ENCODE measurements at places on chromosomes 13 and 19.

DNA sequence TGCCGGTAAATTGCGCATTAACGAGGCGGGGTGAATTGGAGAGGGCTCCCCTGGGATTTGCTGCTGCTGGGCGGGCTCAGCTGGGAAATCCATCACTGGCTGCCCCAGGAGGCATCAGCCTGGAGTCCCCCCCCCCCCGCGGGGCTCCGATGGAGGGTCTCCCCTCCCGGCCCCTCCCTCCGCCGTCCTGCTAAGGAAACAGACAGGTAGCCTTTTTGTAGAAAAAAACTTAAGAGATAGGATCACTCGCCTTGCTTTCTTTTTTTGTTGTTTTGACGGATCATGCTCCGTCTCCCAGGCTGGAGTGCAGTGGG lies 6.8 kb downstream of the TLE6 start:
- DNase-seq = no peak

DNA sequence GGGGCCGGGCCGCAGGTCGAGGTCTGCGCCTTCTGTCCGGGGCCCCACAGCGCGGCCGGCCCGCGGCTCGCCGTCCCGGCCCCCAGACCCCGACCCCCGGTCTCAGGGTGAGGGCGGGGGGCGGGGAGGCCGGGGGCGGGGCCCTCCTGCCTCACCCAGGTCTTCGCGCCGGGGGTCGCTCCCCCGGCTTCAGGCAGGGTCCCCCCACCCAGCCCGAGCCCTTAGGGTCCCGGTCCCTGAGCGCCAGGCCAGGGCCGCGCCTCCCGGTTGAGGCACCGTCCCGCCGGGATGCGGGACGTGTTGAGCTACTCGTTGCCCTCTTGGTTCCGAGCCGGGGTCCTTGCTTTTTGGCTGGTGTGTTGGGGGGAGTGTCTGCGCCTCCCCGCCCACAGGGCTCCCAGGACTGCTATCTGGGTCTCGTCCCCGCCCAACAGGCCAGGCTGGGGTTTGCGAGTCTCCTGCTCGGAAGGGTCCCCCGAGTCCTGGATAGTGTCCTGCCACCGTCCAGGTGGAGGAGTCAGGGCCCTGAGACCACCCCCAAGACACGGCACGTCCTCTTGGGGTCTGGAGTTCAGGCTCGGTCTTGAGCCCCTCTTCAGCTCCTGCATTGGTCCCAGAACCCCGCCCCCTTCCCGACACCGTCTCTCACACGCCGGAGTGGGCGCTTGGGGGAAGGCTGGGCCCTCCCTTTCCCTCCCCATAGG lies 452 bp downstream of the PIAS4 start:
- DNase-seq = no peak

- DNase-seq = no peak
Measured at GRCh38 chr13:76672420-76672819, 213.8 kb downstream of the KCTD12 start.

GRCh38 chr13:23020246-23020843 lies 160.4 kb upstream of the SGCG start:
- DNase-seq = no peak

- no peak for DNase-seq
Measured at GRCh38 chr13:23845105-23845725, 44.0 kb downstream of the MIPEP start.

- no peak for DNase-seq
Measured at GRCh38 chr13:91079176-91079575, 268.3 kb upstream of the MIR17HG start.

DNA sequence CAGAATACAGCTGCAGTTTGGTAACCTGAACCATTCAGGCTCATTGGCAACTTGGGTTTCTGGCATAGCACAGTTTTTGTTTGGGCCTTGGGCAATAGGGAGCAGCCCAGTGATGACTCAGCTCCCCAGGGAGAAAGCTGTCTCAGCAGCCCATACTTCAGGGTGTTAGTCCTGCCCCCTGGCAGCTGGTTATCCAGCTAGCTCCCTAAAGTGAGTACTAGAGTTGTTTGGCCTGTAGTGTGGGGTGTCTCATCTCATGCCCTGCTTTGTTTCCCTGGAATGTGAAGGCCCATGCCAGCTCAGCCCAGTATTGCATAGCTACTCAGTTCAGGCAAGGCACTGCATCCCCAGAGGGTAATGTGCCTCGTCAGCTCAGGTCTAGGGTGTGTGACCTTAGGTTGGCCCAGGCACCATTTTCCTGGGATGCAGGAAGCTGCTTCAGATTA lies 18.2 kb upstream of the ZNF543 start:
- DNase-seq = no peak

DNA sequence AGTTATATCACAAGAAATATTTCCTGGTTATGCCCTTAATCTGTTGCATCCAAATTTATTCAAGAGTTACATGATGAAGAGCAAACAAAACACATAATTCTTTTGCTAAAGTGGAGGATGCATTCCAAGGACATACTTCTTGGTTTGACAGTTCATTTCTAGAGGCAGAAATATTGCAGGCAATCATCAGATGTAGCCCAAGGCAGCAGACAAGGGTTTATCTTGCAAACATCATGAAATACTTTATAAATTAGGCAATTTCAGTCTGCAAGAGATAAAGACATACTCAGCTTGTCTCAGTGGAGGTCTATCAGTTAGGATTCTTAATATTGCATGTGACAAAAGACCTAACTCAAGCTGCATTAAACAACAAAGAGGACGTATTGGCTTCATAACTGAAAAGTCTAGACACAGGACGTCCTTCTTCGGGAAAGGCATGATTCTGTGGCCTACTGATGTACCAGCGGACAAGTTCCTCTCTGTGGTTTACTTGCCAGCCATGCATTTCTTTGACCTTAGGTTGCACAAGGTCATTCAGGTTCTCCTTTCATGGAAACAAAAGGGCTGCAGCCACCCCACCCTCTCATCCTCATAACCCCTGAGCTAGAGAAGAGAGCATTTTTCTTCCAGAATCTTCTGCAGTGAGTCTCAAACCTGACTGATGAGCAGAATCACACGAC lies 204.1 kb downstream of the KATNAL1 start:
- no peak for DNase-seq

- no peak for DNase-seq
Measured at GRCh38 chr13:73106513-73107178, 47.8 kb downstream of the KLF5 start.

- peak; percentile 75 for DNase-seq
Measured at GRCh38 chr19:10270616-10271394, at the start of gene ICAM1. Gene ICAM1, plus strand, starts transcription at chr19:10271120. Its CDS starts 40 bp downstream, at chr19:10271160.

DNA sequence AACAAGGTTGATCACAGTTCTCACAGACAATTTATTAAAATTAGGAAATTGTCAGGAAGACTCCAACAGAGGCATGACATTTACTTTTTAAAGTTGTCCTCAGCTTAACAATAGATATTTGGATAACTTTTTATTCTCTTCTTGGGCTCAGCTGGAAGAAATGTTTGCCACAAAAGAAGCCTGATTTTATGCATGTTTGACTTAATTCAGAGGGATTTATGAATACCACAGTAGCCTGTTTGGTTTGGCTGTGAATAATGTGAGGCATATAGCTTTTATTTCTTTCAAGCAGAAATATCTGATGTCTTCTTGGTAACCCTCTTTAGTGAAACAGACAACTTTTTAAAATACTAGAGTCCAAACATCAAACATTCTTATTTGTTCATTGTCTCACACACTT lies 1464.5 kb upstream of the SLC10A2 start:
- DNase-seq = no peak

DNA sequence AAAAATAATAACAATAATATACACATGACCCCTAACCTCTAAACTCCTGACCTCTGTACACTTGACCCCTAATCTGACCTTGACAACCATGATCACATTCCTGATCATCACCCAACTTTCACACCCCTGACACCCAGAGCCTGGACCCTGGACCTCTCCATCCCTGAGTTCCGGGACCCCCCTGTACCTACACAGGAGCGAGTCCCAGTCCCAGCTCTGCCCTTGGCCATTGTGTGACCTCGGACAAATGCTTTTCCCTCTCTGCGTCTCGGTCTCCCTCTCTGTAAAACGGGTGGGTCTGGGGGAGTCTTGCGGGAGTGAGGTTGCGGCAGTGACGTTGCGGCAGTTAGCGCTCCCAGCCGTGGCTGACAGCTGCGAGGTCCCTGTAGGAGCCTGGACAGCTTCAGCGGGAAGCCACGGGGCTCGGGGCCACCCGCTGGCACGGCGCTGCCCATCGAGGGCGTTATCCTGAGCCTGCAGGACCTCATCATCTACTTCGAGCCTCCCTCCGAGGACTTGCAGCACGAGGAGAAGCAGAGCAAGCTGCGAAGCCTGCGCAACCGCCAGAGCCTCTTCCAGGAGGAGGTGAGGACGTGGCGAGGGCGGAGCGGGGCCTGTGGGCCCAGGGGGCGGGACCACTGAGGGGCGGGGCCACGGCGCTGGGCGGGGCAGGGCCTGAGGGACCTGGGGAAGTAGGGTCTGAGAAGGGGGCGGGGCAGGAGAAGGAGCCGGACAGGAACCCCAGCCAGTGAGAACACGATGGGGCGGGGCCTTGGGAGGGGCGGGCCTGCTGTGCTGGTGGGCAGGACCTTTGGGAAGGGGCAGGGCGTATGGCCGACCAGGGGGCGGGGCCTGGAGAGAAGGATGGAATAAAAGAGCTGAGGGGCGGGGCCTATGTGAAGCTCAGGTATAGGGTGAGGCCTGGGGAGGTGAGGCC lies 19.2 kb downstream of the RYR1 start:
- no peak for DNase-seq

- DNase-seq = no peak
Measured at GRCh38 chr19:34317311-34317927, 47.6 kb upstream of the GPI start.

- DNase-seq = no peak
Measured at GRCh38 chr13:31952641-31953380, 78.8 kb upstream of the FRY start.

- DNase-seq = no peak
Measured at GRCh38 chr13:51158365-51158764, 47.3 kb upstream of the C13orf42 start.

GRCh38 chr19:15318241-15318691 lies 14.1 kb downstream of the BRD4 start:
- no peak for DNase-seq

DNA sequence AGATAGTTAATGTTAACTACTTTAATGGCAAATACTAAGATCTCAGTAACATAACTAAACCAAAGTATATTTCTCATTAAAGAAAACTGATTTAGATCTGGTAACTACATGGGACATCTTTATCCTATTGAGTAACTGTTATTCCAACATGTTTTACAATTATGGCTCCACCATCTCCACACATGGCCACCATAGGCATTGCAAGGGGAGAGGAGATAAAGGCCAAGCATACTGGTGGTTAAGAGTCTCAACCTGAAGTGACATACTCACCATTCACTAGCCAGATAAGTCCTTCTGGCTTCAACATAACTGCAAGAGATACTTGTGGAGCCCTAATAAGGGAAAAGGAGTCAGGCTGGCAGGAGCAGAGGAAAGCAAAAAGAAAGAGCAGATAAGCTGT lies 1586.4 kb upstream of the SPRY2 start:
- no peak for DNase-seq

- DNase-seq = peak; percentile 53
Measured at GRCh38 chr19:41795031-41795461, 1.3 kb upstream of the CEACAM3 start.

DNA sequence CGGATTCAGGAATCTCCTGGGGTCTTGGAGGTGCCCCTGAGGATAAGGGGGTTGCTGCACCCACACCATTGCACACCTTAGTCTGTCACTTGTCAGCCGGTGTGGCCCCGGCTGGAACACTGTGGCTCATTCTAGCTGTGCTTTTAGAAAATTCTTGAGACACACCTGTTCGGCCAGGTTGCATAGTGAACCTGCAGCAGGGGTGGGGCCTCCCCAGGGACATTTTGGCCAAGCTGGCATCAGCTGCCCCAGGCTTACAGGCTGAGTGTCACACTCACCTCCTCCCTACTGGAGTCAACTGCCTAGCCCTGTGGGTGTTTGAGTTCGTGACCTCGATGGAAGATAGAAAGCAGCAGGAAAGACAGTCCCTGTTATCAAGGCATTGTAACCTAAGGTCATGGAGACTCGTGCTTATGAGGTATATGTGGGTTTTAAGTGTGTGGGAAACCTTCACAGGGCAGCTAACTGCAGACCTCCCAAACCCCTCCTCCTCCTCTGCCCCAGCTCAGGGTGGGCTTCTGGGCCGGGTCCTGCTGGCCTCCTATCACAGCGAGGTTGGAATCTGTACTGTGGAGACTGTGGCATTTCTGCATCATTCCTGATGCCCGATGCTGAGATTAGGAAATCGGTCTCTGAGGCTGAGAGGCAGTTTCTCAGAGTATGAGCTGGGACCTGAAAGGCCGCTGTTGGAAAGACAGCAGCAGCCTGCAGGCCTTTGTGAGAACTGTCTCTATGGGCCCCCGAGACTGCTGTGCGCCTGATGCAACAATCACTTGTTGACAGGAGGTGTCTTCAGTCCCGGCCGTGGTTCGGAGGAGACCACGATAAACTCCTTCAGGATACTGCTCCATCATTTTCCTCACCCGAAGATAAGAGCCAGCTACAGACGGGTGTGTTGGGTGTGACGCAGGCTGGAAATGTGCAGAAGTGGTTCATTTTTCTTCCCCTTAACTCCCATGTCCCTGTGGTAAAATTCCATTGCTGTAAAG lies 72.2 kb downstream of the ATP11A start:
- DNase-seq = no peak

DNA sequence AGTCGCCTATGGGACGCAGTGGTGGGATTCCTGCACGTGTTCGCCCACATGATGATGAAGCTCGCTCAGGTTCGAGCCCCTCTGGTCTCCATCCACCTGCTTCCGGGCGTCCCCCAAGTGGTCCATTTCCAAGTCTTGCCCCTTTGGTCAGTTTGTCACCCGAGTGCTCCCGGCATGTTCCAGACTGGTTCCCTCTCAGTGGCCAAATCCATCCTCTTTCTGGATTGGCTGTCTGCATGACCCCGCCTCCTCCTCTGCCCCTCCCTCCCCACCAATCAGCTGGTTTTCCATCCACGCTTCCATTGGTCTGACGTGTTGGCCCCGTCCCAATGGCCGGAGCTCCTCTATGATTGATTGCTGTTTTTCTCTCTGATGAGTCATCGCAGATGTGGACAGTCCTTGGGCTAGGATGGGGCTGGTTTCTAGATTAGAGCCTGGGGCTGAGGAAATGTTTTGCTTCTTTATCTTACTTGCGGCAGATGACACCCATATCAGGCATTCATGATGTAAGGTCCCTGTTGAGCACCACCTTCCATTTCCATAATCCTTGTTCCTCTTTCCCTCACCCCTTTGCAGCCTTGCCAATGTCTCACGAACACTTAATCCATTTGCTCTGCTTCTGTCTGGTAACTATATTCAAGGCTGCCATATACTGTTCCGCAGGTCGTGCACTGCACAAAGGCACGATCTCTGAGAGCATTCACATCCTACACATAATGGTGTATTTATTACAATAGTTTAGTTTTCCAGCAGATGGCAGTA lies 73.8 kb downstream of the MAP4K1 start:
- no peak for DNase-seq

DNA sequence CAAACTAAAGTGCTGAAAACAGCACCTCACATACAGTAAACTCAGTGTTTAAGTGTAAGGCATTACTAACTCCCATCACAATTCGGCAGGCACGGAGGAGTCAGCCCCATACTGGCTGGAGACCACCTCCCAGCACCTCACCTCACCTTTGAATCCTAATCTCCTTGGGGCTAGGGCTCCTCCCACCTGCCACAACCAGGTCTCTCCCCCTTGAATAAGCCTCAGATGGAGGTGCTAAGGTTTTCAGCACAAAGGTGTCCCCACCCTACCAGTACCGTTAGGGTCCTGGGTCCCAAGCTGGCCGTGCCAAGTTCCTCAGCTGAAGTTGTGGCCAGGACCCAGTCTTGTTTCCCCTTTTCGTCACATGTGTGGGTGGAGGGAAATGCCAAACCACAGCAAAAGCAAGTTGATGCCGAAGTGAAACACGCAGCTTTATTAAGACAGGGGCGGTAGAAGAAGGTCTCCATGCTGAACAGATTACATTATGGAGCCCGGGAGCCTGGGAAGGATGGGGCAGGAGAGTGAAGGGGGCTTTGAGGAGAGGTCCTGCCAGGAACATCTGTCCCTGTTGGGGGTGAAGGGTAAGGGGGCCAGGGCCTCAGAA lies at the start of gene IGFLR1:
Gene IGFLR1 (minus strand): TSS at position 332 of the 604 bp plus-strand sequence. CDS start 1,272 bp downstream, outside the sequence.
- DNase-seq = peak; percentile 76
